ENCODE measurements at places on chromosomes 11 and 22.

GRCh38 chr22:23691748-23692423 is 1.1 kb downstream of the RGL4 start:
- no peak for DNase-seq

GRCh38 chr11:117733316-117733715 is 63.7 kb downstream of the DSCAML1 start:
- no peak for DNase-seq

GRCh38 chr11:15944460-15944859 is 411.9 kb downstream of the SOX6 start:
- DNase-seq: no peak

DNA sequence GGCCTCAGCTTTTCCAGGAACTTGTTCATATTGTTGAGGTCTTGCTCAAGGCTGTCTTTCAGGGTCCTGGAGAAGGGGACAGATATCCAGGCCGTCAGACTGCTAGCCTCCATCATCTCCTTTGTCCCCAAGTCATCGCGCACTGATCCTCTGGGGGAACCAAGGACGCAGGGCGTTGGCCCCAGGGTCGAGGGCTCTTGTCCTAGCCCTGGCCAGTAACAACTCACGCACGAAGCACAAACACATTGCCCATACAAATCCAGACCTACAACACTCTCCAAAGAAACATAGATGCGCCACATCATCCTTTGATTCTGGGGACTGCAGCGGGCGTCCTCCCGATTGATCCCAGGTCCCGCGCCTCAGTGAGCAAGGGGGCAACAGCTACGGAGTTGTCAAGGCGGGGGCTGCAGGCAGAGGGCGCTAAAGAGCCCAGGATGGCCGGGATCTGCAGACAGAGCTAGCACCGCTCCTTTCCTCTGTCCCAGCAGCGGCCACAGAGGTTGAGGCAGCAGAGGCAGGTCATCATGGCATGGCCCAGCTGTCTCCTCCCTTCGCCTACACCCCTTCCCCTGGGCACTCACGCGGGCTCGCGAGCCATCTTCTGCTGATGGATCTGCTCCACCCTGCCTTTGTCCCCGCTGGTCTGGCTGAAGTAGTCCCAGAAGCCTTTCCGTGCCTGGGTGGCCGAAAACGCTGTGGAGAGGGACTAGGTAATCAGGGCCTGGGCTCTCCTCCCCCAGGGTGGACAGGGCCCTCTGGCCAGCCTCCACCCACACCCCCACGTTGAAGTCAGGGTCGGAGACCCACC is 472 bp downstream of the APOA5 start:
- DNase-seq: peak; percentile 61

DNA sequence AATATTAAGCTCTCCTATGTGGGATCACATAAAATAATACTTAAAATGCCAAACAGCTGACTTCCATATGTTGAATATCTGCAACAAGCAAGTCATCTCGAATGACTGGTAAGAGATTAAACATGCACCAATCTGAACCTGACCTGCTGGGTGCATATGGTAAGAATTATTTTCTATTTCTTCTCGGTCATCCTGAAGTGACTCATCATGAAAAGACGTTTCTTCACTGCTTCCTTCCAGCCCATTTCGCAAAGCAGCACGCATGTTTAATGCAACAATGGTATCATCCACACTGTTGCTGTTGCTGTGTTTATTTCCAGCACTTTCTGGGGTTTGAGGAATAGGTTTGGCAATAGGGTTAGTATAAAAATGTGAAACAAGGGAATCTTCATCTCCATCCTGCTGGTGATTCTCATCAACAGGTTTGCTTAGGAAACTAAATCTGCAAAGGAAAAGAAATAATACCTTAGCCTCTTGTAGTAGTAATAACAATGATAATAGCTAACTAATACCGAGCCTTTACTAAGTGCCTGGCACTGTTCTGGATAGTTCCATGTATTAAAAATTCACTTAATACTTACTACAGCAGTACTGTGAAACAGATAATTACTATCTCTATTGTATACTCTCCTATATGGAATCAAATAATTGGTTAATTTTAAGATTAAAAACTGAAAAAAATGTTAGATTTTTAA is 52.0 kb upstream of the CHRNA10 start:
- peak; percentile 97 for DNase-seq

GRCh38 chr22:30521368-30522156 is 16.1 kb upstream of the SEC14L4 start:
- no peak for DNase-seq

- no peak for DNase-seq
Measured at GRCh38 chr22:24240381-24240780, 4.5 kb downstream of the GGT5 start.

DNA sequence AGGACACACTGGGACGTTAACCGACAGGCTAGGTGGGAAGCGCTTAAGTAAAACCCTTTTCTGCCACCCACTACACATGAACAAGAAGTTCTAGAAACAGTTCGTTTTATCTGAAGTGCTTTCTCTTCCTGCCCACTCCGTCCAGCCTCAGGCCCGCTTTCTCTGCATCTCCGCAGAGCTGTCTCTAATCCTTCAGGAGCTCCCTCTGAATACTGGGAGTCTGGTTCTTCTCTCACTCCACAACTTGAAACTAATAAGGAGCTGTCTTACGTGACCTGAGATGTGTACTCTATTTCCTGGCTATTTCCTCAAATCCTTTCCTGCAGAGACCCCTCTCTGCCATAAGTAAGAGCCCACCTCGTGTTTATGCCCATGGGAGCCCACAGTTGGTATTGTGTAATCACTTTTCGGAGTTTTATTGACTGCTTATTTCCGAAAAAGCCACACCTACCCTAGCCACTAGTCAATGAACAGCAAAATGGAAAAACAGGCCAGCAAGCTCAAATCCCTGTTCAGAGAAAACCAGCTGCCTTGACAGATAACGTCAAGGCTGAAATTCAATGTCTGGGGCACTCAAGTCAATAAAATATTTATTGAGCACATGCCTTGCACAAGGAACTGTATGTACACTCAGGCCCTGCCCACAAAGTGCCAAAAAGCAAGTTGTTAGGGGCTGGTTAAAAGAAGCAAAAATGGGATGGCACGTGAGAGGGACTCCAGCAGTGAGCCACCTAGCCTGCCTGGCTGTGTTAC is 4.9 kb downstream of the PC start:
- no peak for DNase-seq

- peak; percentile 38 for DNase-seq
Measured at GRCh38 chr11:119263352-119263940, 53.5 kb downstream of the MCAM start.

DNA sequence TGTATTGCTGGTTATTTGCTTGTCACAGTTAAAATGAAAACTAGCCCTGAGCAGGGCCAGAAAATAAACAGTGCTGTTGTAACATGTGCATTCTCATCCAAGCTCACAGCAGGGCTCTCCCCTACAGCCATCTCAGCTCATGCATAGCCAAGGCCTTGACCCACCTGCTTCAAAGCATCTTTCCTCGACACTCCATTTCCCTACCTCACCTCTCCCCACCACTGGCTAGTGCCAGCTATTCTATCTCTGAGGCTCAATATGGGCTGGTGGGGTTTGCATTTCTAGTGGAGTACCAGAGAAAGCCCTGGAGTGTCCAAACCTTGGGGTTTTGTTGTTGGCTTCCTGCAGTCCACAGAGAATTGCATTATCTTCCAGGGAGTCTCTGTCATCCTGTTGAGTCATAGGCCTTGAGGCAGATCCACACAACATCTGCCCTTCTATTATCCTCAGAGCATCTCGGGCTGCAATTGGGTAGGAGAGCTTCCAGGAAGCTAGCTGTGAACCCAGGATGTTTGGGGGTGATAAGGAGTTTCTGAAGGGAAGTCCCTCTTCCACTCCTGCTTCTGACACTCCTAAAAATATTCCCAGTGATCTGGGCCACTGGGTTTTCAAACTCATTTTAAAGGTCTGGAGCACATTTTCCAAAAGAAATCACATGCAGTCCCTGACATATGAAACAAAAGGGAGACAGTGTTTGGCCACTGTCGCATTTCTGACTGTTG is 36.1 kb upstream of the AMOTL1 start:
- peak; percentile 84 for DNase-seq

DNA sequence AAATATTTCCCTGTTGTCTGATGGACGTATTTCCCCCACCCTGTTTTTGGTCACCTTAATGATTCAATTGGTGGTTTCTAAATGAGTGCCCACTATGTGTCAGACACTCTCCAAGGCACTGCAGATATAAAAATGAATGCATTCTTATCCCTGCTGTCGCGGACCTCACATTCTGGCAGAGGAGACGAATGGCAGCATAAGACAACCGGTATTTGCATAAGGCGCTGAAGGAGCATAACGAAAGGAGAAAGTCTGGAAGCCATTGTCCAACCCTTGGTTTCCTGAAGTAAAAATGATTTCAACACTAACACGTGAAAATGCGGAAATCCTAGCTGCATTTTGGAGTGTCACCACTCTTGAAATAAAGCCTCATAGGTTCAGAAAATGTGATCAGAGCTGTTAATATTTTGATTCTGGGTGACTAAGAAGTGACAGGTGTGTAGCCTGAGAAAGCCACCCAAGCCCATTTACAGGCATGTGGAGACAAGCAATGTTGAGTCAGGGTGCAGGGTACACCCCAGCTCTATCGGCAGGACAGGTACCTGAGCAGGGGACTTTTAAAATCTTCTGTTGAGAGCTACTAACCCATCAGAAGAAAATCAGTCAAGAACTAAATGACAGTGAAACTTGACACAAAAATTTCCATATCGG is 10.1 kb upstream of the GAB2 start:
- no peak for DNase-seq

DNA sequence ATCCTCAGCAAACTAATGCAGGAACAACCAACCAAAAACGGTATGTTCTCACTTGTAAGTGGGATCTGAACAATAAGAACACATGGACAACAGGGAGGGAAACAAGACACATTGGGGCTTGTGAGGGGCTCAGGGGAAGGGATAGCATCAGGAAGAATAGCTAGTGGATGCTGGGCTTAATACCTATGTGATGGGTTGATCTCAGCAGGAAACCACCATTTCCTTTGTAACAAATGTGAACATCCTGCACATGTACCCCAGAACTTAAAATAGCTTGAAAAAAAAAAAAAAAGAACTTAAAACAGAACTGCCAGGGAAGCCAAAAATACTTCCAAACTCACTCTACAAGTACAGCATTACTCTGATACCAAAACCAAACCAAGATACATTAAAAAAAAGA is 33.8 kb downstream of the CASP4 start:
- DNase-seq: no peak

DNA sequence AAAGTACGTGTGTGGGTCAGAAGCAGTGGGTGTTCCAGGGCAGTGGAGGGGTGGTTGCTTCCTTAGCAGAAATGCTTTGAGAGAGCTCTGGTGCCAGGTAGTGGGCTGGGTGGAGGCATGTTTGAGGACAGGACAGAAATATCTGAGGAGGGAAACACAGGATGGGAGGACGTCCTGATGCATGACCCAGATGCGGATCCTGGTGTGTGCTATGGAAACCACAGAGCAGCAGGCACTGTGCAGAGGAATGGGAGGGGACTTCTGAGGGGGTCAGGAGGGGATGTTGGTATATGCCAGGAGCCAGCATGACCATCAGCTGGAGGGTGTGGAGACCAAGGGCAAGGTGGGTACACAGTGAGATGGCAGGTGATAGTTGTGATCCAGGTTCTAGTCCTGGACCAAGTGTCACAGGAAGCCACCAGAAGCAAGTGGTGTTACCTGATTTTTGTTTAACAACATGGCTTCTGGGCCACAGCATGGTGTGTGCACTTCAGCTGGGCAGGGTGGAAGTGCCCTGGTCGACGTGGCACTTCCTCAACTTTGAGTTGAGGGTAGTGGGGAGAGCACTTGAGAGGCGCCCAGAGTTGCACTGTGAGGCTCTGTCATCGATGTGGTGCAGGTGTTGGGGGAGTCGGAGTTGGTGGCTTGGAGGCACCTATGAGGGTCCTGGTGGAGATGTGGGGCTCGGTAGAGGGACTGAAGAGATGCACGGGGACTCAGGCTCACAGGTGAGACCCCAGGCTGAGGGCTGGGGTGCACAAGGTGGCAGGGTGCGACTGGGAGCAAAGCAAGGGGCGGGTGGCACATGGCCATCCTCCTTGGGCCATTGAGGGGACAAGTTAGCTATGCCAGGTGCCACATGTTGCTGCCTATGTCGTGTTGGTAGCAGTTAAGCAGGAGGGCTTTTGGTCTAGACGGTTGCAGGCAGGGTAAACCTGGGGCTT is 7.5 kb downstream of the DGCR8 start:
- DNase-seq: no peak

DNA sequence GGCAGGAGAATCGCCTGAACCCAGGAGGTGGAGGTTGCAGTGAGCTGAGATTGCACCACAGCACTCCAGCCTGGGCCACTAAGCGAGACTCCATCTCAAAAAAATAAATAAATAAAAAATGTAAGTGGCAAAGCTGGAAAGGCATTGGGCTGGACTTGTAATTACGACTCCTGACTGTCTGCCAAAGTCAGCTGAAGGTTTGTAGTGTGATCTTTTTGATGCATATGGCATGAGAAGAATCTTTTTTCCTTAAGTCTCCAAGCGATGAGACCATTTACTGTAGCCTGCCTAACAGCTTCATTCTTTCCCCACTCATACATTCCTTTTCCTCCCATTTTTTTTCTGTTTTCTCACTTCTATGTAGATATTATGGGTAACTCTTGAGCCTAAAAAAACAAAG is 24.8 kb downstream of the CTNND1 start:
- DNase-seq: peak; percentile 65

DNA sequence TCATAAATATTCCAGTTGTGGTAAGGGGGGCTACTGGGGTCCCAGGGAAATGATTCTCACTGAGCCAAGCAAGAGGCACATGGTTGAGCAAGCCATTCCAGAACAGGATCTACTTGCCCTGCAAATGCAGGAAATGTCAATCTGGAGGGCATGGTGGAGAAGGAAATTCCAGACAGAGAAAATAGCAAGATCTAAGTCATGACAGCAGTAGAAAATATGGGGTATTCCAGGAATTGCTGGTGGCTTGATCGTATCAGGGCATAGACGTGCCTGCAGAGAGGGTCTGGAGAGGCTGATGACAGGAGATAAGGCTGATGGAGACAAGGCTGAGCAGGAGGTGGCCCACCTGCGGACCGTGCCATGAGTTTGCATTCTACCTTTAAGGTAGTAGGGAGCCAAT is 566.3 kb upstream of the CADM1 start:
- DNase-seq: no peak

DNA sequence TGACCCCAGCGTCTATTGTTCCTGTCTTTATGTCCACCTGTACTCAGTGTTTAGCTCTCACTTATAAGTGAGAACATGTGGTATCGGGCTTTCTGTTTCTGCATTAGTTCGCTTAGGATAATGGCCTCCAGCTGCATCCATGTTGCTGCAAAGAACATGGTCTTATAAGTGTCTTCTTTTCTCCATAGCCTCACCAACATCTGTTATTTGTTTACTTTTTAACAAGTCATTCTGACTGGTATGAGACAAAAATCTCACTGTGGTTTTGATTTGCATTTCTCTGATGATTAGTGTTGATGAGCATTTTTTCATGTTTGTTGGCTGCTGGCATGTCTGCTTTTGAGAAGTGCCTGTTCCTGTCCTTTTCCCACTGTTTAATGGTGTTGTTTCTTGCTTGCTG is 21.7 kb upstream of the SLN start:
- peak; percentile 28 for DNase-seq
